H54 (cell line): ENCODE measurements at places on chromosomes 5 and 9.

GRCh38 chr5:142677198-142677597 lies 8.7 kb downstream of the FGF1 start:
- no peak for DNase-seq

- DNase-seq = no peak
Measured at GRCh38 chr9:89243296-89244061, 64.9 kb upstream of the SHC3 start.

DNA sequence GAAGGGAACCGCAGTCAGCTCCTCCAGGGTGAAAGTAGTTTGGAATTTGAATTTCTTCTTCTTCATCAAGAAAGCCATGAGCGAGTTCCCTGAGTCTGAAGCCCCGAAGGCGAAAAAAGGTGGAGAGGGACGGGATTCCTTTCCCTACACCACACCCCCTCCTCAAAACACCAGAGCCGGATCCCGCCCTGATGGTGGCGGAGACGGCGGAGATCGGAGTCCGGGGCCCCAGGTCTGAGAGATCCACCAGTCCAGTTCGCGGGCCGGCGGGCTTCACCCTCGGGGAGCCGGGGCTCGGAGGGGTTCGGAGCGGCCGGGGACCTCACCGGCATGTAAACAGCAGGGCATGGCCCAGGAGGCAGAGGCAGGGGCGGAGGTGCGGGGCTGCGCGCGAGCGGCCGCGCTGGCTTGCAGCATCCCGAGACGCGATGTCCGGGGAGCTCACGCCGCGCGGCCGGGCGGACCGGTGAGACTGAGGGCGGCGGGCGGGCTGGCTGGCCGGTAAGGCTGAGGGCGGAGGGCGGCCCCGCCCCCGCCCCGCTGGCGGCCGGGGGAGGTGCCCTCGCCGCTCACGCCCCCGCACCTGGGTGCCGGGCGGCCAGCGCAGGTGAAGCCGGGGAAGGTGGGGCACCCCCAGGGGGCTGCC lies 606 bp downstream of the EEIG1 start:
- no peak for DNase-seq

DNA sequence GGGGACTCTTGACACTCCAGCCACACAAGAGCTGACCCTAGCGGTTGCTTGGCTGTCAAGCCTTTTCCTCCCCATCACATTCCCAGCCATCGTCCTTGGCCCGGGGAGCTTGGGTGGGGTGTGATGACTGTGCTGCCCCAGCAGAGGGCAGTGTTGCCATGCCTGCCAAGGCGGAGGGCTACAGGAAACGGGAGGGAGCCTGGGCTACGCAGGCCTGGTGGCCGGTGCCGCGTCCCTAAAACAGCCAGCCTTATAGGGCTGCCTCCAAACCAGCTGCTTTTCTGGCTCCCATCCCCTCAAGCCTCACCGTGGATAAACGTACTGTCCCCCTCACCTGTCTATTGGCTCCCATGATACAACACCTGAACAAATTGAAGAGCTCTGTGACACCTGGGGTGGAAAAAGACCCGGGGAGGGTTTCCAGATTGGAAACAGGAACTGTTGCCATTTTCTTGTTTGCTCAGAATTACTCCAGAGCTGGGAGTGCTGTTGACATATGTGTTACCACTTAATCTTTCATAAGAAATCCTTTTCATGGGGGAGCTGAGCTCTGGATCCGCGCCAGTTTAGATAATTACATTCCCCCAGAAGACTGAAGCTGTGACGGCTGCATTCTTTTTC lies 72.8 kb upstream of the ASTN2 start:
- peak; percentile 89 for DNase-seq

- DNase-seq = no peak
Measured at GRCh38 chr5:122137702-122138101, 8.4 kb downstream of the ZNF474 start.

DNA sequence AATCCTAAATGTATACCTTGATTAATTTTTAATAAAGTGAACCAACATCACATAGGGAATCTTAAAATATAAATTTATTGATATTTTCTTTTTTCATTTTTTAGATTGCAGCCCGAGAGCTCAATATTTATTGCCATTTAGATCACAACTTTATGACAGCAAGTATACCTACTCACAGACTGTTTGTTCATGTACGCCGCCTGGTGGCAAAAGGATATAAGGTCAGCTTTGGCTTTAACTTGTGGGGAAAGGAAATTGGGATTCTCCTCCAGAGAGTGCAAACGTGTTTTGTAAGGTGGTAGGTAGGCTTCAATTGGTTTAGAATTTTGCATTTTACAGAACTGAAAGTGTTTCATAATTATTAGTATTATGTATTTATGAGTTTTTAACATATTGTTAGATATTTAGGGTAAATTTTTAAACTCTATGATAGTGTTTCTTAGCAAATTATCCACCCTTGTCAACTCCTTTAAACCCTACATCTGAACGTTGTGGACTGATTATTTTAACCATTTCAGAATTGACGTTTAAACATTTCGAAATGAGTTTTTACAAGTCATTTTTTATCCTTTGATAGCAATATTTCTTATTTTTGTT lies 17.5 kb upstream of the DHFR start:
- peak; percentile 9 for DNase-seq

GRCh38 chr9:22244139-22245011 lies 202.2 kb upstream of the DMRTA1 start:
- DNase-seq = no peak

GRCh38 chr5:132684491-132684890 lies 10.7 kb downstream of the IL4 start:
- no peak for DNase-seq

GRCh38 chr9:28264368-28264767 lies 691.1 kb upstream of the C9orf72 start:
- peak; percentile 6 for DNase-seq

DNA sequence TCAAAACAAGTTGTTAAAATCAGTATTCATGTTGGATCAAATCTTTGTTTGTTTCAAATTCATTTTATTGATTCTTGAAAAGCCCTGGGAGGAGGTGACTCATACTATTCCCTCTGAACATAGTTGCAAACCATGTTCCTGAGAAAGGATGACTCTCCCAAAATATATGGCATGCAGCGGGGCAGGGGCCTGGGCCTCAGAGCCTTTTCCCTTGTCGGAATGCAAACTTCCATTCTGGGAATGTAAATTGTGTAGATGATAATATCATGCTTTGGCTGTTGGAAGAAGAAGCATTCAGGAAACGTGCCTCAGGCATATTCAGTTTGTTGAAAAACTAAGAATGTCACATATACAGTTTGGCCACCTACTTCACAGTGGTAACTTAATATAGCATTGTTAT lies 242.0 kb downstream of the AUH start:
- DNase-seq = peak; percentile 50

- no peak for DNase-seq
Measured at GRCh38 chr9:123329329-123329955, 26.6 kb upstream of the CRB2 start.

- DNase-seq = no peak
Measured at GRCh38 chr5:129935626-129936025, 31.4 kb downstream of the CHSY3 start.

- no peak for DNase-seq
Measured at GRCh38 chr5:168683247-168683926, 104.2 kb upstream of the PANK3 start.

GRCh38 chr5:168301593-168302390 lies 10.3 kb downstream of the WWC1 start:
- DNase-seq = no peak
